ENCODE measurements at places on chromosomes 7 and 10.
A peak's percentile ranks its signal among the peaks of the same experiment; 100 is the strongest.

DNA sequence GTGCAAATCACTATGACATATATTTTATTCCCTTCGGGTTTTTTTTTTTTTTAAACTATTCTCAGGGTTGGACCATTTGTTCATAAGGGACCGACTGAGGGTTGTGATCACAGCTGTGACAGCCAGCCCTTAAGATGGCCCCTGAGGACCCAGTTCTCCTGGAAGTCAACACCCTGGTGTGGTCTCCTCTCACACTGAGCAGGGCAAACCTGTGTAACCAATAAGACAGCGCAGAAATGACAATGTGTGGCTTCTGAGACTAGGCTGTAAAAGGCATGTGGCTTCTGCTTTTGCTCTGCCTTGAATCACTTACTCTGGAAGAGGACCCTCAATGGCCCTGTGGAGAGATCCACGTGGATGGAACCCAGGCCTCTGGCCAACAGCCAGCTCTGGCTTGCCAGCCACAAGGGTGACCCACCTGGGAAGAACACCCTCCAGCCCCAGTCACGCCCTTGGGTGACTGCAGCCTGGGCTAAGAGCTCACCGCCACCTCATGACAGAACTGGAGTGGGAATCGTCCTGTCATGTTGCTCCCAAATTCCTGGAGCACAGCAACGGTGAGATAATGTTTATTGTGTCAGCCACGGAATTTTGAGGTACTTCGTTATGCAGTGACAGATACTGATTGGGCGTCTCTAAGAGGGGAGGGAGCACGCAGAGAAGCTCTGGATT is 127.1 kb downstream of the CLEC2L start:
- DNase-seq: no peak

GRCh38 chr10:97534746-97535367 is 36.1 kb downstream of the UBTD1 start:
- DNase-seq: peak; percentile 12

DNA sequence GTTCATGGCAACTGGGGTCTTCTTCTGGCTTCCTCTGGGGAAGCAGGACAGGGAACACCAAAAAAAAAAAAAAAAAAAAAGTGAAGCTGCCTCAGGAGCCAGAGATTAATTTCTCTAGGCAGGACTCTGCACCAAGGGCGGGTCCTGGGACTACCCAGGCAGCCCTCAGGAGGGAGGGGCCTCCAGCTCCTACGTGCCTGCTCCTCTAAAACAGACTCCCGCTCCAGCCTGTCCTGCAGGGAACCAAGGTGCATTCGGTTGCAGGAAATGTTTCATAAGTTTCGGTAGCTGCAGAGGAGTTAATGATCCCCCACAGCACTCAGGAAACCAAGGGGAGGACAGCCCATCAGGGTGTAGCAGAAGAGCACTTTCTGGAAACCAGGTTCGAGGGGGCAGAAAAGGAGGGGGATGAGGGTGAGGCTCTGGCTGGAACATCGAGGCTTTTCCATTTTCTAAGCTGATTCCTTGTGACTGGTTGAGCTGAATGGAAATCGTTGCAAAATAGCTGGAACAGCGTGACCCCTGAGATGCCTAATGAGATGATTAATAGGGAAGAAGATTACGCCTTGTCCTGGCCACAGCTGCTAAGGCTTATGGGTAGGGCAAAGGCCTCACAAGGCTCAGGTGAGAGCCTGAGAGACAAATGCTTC is 84.2 kb downstream of the STRA8 start:
- no peak for DNase-seq

DNA sequence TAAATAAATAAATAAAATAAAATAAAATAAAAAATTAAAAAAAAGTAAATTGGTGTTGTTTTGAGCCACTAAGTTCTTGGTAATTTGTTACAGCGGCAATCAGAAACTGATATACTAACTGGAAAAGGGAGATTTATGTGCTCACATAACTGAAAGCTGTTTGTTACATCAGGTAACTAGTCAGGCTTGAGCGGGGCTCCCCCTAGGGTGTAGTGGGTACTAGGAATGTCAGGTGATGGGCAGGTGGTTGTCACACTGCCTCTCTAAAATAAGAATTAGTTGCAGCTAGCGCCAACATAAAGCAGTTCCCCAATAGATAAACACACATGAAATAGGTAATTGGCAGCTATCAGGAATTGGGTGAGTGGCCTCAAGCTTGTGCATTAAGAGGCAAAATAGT is 1336.9 kb downstream of the XPNPEP1 start:
- DNase-seq: no peak

- no peak for DNase-seq
These were observed 33.7 kb downstream of the GRK5 start for GRCh38 chr10:119241066-119241465.

GRCh38 chr10:15660990-15661389 is 58.7 kb downstream of the ITGA8 start:
- DNase-seq: no peak

DNA sequence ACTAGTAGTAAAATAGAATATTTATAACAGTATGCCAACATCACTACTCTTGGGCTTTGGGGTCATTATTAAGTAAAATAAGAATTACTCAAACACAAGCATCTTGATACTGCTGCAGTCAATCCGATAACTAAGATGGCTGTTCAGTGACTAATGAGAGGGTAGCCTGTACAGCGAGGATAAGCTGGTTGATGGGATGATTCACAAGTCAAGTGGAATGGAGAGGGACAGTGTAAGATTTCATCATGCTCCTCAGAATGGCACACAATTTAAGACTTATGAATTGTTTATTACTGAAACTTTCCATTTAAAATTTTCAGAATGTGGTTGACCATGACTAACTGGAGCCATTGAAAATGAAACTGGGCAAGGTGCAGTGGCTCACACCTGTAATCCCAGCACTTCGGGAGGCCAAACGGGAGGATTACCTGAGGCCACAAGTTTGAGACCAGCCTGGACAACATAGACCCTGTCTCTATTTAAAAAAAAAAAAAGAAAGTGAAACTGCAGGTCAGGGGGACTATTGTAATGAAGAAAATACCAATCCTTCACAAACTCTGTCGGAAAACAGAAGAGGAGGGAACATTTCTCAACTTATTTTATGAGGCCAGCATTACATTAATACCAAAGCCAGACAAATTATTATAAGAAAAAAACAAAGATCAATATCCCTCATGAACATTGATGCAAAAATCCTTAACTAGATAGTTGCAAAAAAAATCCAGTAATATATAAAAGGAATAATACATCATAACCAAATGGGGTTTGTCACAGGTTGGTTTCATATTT is 11.2 kb downstream of the AVL9 start:
- DNase-seq: peak; percentile 32

- no peak for DNase-seq
These were observed 447 bp upstream of the GPAM start for GRCh38 chr10:112184052-112184371.

DNA sequence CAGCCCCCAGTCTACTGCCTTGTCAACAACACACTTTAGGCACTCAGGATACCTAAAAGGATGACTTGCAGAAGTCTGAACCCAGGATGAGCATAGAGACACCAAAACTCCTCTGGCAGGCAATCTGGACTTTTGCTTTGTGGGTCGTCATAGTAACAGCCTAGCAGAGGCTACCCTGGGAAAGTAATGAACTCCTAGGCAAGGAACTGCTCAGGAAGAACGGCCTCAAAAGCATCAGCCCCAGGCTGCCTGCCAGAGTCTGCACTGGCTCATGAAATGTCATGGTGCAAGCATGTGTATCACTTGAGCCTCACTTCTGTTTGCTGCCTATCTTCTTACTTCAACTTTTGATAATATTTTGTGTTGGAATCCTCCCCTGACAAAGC is 715.1 kb downstream of the GRID1 start:
- DNase-seq: no peak

DNA sequence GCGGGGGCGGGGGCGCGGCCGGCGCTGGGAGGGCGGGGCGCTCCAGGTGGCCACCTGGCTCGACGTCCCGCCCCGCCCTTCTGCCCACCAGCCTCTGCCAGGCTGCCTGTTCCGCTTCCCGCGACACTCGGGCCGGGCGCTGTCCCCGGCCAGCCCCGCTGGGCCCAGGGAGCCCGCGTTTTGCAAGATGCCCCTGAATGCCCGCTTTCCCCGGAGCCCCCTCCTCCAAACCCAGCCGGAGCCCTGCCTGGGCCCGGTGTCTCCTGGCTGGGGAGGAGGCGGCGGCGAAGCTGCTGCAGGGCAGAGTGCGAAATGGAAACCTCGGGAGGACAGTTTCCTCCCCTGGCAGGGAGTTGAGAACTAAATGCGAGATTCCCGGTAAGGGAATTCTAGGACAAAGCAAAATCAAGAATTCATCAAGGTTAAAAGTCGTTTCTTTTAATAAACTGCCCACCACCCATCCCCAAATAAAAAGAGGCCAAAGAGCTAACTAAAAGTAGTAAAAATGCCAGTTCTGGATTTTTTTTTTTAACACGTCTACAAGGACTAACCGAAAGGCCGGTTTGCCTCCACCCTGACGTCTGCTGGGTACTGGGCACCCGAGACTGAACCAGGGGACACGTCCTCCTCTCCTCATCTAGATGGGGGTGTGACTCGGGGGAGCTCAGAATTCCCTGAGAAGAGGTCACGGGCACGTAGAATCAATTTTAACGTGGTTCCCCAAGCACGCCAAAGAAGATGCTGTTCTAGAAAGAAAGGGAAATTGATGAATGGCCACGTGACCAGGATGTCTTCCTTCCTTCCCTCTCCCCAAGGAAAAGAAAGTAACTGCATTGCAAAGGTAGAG is 200.4 kb upstream of the NFE2L3 start:
- DNase-seq: no peak

- peak; percentile 43 for DNase-seq
These were observed 4.0 kb upstream of the RBM28 start for GRCh38 chr7:128347647-128348097.

DNA sequence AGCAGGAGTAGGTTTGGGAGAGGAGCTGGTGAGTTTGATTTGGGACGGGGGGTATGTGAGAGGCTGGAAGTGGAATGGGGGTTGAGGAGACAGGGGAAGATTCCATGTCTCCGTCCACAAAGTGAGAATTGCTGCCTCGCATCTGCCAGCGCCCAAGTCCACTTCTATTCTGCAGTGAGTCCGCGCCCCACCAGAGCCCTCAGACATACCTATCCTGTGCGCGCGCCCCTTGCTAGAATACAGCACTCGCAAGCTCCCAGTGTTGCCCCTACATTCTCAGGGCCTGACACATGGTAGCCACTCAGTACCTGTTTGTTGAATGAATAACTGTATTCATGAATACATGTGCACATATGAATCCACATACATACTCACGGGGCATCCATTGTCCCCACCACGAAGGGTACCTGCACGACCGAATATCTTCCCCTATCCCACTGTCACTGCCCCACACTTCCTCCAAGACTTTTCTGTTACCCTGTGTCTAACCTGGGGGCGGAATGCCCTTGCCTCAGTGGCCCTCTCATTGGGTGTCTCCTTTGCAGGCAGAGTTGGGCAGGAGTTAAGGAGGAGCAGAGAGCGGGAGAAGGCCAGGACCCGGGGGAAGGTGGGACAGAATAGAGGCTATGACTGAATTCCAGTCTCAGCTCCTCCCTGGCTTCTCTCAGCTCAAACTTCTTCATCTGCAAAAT is 19.9 kb downstream of the POLL start:
- DNase-seq: no peak

Data from activated CD4-positive, alpha-beta T cell treated with anti-CD3 and anti-CD28 coated beads, Interleukin-2, amount 50 U/mL, for 4 hours (primary cell).